ENCODE measurements at places on chromosomes 11 and 22.

- DNase-seq, result no peak
Observed at GRCh38 chr11:69646493-69647389, 5.8 kb downstream of the CCND1 start.

- no peak for DNase-seq
Observed at GRCh38 chr11:125036933-125037332, 26.2 kb upstream of the SLC37A2 start.

GRCh38 chr11:27353593-27354358 is 9.2 kb downstream of the CCDC34 start:
- DNase-seq, result no peak

- DNase-seq, result no peak
Observed at GRCh38 chr11:70493891-70494290, 95.6 kb downstream of the CTTN start.

DNA sequence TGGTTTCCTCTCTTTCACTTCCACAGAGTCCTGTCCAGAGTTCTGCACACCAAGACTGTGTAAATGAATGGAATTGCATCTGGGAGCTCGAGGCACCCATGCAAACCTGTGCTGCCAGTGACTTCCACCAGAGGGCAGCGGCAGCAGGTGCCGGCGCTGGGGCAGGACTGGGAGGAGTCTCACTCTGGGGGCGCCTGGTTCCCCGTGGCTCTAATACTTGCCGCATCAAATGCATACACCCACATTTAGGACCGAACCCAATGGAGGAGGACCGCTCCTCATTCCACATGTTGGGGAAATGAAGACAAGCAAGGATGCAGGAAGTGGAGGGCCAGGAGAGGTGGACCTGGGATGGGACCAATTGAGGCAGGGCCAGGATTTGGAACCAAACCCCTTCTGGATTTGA is 1.1 kb upstream of the CD6 start:
- no peak for DNase-seq

DNA sequence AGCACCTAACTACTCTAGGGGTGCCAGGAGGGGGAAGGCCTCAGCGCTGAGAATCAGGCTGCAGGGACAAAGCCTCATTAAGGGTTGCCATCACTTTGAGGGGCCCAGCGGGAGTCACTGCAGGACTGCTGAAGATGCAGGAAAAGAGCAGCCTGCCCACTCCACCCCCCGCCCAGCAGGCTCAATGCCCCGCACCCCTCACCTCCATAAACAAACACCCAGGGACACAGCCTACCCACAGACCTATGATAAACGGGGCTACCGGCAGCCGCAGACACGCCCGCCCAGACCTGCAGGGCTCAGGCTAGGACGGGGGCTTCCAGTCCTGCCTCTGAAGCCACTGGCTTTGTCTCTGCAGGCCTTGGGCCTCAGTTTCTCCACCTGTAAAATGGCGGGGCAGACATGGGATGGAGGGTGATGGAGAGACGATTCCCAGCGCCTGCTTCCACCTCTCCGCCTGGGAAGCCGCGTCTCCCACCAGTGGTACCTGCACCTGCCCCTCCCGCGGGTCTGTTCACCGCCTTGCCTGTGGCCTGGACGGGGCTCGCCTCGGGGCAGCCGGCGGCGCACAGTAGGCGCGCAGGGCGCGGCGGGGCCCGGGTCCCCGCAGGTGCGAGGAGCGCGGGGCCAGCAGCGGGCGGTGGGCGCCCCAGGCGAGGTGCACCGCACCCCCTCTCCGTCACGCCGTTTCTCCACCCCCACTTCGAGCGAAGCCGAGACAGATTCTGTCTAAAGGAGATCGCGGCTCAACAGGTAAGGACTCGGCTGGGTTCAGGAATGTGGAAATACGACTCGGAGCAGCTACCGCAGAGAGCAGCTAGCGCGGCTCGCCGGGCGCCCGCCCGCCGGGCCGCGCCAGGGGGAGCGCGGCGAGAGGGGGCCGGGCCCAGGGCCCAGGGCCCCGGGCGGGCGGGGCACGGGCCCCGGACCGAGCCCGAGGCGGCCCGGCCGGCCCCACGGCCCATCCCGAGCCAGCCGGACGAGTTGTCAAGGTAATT is 1.5 kb downstream of the WNT7B start:
- no peak for DNase-seq

GRCh38 chr22:36541831-36542411 is 13.0 kb upstream of the EIF3D start:
- peak; percentile 46 for DNase-seq

GRCh38 chr11:28346209-28346608 is 238.0 kb downstream of the METTL15 start:
- DNase-seq, result no peak

DNA sequence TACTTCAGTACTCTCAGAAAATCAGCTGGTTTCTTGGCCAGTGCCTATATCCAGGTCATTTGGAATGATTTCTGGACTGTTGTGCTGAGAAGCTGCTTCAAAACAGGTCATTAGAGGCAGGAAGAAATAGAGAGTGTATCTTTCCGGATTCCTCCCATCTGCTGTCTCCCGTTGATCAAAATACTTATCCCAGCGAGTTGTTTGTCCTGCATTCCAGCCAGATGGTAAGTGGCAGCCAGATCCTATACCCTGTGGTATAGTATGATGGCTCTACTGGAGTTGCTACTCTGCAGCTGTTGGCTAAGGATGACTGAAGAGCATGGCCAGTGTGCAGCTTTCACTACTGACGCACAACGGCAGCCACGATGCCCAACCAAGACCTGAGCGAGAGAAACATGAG is 560.9 kb upstream of the ANO5 start:
- no peak for DNase-seq

All from stimulated activated CD8-positive, alpha-beta memory T cell treated with anti-CD3 and anti-CD28 coated beads, Interleukin-7, amount 100 ng/mL, for 48 hours (primary cell).